ENCODE measurements at places on chromosomes 1 and 21.

DNA sequence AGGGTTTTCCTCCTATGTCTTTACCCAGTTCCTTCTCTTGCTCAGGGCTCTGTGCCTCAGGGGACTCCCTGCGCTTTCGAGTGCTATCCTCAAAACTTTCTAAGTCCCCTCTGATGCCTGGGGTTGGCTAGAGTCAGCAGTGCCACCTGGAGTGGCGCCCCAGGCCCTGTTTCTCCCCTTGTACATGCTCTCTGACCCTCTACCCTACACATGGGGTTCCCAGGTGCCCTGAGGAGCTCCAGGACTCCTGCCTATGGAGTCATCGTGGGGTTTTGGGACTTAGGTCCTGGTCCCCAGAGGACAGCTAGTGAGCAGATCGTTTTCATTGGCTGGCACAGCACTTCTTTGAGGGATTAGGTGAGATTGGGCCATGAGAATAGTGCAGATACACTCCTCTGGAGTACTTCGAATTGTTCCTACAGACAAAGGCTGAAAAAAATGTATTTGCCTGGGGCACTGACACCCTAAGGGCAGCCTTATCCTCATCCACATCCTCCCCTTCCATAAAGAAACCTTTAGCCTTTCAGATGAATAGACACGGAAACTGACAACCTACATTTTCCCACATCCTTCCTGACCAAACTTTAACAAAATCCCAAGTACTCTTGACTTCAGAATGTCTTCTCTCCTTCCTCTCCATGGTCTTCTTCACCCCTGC, 41.5 kb downstream of the LGR6 start:
- DNase-seq, result no peak

- no peak for DNase-seq
Observed at GRCh38 chr1:199792874-199793273, 234.6 kb upstream of the NR5A2 start.

DNA sequence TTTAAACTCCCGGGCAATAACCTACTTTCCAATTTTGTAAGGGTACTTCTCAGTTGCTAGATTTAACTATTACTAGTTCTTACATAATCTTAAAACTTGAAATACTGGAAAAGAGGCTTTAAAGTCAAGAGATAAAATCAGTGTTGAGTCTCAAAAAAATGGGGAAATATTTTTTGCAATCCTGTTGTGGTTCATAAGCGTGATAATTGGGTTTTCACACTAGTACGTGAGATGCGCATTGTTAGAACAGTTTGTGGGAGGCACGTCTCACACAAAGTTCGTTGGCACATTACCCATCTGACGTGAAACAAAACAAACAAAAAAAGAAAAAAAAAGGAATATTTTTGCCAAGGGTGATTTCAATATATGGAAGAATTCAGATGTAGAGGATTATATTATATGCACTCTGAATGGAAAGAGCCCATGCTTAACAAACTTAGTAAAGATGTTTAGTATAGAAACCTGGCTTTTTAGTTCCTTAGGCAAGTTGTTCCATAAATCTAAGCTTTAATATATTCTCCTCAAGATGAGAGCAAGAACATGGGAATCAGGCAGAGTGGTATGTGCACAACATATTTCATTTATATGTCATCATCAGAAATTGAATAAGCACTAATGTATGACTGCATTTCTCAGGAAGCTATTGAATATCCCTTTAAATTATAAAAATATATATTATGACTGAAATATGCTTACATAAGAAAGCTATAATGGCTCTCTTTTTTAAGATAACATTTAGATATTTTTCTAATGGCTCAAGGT, 73.9 kb upstream of the TNFSF4 start:
- no peak for DNase-seq

DNA sequence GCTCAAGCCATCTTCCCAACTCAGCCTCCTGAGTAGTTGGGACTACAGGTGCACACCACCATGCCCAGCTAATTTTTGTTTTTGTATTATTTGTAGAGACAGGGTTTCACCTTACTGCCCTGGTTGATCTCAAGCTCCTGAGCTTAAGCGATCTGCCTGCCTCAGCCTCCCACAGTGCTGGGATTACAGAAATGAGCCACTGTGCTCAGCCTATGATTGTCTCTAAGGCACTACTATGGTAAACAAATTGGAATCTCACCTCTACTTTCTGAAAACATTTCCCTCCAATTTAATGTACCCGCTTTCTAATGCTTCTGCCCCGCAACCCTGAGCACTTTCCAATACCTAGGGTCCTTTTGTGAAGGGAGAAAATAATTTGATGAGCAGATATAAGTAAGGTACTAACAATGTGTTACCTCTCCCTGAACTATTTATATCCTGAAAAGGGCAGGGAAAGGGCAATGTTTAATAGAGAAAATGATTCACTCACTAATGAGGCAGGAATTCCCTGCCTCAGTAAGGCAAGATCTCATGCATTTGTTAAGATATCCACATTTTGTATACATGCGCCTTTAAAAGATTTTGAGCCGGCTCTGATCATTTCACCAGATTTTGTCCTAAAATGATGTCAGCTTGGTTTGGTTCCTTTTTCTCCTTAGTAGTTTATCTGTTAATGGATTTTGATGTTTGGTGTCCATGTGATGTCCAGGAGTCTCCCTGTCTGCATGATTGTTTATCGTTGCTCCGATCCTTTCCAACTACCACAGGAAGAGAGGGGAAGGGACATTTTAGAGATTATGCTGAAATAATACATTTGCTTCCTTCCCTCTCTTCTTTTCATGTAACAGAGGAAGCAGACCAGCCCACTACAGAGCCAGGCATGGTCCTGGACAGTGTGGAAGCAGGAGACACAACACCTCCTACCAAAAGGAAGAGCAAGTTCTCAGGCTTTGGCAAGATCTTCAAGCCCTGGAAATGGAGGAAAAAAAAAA, 47.3 kb upstream of the RCC1 start:
- no peak for DNase-seq

DNA sequence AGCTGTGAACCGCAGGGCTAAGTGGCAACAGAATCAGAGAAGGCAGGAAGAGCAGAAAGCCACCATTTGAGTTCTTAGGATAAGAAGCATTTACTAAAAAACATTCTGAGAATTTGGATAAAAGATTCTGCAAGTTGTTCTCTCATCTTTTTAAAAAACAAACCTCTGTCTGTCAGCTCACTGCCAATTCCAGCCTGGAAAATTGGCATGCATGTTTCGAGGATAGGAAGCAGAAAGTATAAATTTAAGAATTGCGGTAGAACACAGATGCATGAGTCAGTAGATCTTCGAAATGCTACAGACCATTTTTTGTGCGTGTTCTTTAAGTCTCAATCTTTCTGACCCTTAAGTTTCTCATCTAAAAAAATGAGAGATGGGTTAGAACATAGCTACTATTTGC, 544.5 kb upstream of the DAB1 start:
- DNase-seq, result no peak

DNA sequence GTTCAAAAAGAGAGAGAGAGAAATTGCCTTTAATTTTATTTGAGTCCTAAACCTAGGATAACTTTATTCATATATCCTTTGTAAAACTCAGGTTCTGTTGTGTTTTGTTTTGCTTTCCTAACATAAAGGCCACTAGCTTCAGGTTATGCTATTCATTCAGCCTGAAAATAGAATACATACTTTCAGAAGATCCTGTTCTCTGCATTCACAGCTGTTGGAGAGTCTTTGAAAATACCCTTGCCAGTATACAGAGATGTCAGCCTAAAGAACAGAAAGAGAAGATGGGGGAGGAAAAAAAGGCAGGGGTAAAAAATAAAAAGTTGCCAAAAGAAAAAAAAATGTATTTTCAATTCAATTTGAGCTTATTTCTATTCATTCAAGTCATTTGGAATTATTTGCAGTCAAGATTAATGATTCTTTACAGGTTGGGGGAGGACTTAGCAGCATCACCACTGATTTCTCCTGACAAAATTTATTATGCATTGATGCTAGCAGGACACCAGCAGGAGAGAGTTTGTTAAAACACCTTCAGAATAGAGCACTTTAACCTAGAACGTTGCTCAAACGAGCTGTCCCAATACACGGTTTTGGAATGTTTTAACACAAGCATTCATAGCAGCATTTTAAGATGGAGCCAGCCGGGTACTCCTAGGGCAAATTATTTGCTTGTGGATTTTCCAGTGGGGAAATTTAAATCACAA, 318.5 kb downstream of the NTNG1 start:
- DNase-seq, result no peak

DNA sequence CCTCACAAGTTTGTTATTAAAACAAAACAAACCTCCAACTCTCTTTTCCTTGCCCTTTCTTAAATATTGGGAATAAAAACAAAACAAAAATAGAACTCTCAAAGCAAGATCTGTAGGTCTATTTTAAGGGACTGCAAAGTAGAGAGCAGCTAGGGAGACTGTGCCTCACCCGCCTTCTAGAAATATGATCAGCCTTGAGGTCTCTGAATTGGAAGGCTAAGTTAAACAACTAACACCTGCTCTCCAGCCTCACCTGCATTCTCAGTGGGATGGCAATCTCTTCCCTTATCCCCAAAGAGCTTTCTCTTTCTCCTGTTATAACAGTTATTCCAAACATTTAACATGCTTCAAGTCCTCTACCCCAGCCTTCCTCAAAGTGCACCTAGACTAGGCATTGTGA, 75.5 kb upstream of the TNR start:
- no peak for DNase-seq

GRCh38 chr1:16605213-16605525, 8.2 kb downstream of the NBPF1 start:
- no peak for DNase-seq

DNA sequence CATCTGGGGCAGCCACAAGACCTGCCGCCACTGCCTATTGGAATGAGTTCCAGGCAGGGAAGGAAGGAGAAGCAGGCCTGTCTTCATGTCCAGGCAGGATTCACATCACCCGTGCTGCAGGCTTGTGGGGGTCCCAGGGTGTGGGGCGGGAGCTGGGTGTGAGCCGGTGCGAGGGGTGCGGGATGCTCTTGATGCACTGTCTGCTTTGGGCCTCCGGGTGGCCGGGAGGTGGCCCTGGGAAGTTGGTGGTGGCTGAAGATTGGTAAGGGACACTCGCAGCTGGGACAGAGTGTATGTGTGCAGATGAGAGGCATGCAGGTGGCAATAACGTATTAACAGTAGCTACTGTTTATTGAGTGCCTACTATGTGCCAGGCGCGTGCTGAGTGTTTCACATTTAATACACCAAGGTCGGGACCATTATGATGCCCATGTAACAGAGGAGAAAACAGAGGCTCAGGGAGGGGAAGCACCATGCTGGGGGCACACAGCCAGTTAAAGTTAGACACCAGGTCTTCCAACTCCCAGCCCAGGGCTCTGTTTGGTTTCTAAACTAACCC, 3.3 kb downstream of the CROCC start:
- DNase-seq, result no peak

GRCh38 chr1:211483896-211484612, 7.9 kb downstream of the RD3 start:
- DNase-seq, result no peak

GRCh38 chr1:165862448-165862847, 35.0 kb downstream of the UCK2 start:
- DNase-seq, result peak; percentile 62

DNA sequence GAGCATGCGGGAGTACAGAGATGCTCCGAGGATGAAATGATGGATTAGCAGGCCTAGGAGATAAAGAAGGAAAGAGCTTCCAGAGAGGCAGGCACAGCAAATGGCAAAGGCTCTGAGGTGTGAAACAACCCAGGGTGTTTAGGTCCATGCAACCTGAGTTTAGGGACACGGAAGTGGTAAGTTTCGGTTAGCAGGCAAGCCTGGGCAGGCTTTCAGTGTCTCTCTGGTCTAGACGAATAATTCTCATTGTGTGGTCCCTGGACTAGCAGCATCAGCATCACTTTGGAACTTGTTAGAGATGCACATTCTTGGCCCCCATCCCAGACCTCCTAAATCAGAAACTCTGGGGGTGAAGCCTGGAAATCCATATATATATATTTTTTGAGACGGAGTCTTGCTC, 18.6 kb downstream of the NKAIN1 start:
- no peak for DNase-seq

DNA sequence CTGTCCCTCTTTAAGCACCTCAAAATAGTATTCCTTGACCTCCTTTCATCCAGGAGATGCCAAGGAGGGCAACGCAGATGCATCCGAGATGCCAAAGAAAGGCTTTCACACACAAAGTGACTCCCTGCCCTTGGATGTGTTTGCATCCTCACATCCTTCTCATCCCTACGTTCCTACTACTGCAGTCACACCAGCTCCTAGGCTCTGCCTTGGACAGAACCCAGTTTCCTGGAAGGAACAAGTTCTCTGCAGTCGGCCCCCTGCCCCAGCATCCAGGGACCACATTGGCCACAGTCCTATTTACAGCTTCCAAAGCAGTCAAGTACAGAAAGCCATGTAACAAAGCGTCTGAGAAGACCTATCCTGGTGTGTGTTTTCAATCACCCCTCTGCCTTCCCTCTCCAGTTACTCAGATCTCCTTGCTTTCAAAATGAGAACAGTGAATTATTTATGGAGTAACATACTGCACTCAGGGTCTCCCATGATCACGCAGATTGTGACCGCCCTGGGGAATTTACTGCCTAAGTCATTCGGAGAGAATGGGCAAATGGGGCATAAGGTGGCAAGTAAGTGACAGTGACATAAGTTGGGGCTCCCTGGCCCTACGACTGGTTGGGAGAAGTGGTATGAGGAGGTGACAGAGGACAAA, 21.8 kb upstream of the SRP9 start:
- DNase-seq, result no peak

- DNase-seq, result no peak
Observed at GRCh38 chr1:165707984-165708706, 9.8 kb upstream of the ALDH9A1 start.

GRCh38 chr21:42256316-42256715, 37.4 kb downstream of the ABCG1 start:
- DNase-seq, result no peak

GRCh38 chr1:232707142-232707541, 77.2 kb upstream of the SIPA1L2 start:
- no peak for DNase-seq

DNA sequence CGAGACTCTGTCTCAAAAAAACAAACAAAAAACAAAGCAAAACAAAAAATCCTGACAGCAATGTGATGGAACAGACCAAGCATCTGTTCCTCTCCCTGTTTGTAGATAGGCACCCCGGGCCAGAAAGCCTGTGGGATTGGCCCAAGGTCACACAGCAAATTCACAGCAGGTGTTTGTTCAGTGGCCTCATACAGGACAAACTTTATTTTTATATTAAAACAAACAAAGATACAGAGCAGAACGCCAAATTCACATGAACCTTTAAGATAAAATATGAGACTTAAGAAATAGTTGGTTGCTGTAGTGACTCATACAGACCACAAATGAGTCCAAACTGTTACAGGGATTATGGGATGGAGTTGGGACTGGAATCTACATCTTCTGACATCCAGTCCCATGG, 2.3 kb upstream of the CELA2A start:
- peak; percentile 46 for DNase-seq

DNA sequence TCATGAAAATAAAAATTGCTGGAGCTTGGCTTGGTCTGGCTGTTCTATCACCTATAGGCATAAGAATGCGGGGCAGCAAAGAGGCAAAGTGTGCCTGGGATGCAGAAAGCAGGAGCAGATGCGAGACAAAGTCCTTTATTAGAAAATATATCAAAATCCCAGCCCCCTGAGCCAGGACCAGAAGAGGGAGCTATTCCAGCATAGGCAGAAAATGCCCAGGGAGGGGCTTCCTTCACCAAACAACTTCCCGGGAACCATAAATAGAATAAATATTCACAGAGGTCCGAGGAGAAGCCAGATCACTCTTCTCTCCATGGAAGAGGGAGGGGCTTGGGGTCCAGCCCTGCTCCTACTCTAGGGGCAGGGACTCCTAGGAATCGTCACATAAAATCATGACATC, 5.0 kb downstream of the PPOX start:
- DNase-seq, result no peak
